Right renal pelvis (tissue), 4 donors: ENCODE measurements at places on chromosomes 1 and 21.

- no peak for DNase-seq
These were observed 5.3 kb downstream of the LRRC47 start for GRCh38 chr1:3790952-3791351.

- DNase-seq = no peak
These were observed 996 bp upstream of the SH3BGRL3 start for GRCh38 chr1:26278724-26279455.

- DNase-seq = no peak
These were observed 96.2 kb downstream of the RNF220 start for GRCh38 chr1:44501047-44501890.

DNA sequence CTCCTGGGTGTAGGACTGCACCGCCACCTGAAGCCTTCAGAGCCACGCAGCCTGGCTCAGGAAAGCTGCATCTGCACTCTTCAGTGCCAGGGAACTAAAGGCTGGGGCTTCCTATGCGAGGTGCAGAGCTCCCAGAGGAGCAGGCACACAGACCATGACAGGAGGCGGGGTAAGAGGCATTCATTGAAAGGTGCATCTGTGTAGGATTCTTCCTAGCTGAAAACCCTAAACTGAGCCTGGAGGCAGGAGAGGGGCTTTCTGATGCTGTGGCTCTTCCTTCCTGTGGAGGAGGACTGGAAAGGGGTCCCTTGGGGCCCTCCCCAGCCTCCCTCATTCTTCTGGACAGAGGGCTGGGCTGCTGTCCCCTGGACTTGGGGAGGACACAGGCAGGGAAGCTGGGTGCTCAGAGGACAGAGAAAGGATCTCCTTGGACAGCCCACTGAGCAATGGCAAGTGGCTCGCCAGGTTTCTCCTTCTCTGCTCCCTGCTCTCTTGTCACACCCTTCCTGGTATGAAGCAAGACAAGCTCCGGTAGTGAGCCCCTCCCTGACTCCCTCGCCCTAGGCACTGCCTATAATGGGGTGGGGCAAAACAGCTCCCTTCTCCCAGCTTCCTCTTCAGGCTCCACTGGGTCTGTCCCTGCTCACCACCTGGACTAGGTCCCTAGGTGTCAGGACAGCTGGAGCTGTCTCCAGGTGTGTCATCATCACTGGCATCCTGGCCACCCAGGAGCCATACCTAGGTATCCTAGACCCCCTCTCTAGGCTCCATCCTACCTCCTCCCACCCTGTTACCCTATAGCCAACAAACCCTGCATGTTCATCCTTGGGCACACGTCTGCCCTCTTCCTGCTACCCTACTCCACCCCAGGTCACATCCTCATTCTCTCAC lies 20.0 kb downstream of the S100A6 start:
- no peak for DNase-seq

- peak; percentile 33 for DNase-seq
These were observed 13.5 kb upstream of the PPP1R8 start for GRCh38 chr1:27816921-27817630.

DNA sequence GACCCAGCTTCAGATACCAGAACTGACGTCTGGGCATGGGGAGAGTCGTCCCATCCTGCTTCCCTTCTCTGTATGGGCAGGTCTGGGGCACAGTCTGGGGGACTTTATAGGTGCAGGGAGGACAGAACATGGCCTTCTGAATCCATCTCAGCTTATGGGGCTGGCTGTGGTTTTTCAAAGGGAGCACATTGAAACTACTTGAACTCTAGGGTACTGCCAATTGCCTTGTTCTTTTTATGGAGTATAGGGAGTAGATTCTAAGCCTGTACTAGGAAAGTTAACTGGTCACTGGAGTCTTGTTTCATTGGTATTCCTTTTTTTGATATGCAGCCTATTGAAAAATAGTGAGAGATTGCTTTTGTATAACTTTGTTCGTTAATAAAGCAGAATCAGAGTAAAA lies 90.2 kb downstream of the ATP5PO start:
- no peak for DNase-seq

- DNase-seq = no peak
These were observed 54.9 kb upstream of the WNT2B start for GRCh38 chr1:112453876-112454275.

- no peak for DNase-seq
These were observed 133.2 kb downstream of the KCNJ6 start for GRCh38 chr21:37783016-37783415.

DNA sequence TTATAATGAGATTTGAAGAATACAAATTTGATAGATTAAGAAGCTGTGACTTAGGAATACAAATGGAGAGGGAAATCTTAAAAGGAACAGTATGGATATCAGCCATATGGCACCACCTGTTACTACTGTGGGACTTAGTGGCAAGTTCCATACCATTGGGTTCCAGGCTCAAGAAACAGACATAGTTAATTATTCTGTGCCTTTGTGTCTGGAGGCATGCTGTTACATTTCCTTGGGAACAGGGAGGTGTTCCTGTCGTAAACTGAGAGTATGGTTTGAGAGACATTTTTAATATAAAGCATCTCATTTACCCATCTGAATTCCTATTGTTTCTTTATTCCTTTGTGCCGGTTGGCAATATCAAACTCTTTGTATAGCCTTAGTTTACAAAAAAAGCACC lies 15.2 kb downstream of the PLA2G4A start:
- no peak for DNase-seq

- peak; percentile 60 for DNase-seq
These were observed 913 bp upstream of the S1PR1 start for GRCh38 chr1:101235696-101236515.

GRCh38 chr1:113782406-113782805 lies 23.1 kb upstream of the PHTF1 start:
- DNase-seq = no peak

DNA sequence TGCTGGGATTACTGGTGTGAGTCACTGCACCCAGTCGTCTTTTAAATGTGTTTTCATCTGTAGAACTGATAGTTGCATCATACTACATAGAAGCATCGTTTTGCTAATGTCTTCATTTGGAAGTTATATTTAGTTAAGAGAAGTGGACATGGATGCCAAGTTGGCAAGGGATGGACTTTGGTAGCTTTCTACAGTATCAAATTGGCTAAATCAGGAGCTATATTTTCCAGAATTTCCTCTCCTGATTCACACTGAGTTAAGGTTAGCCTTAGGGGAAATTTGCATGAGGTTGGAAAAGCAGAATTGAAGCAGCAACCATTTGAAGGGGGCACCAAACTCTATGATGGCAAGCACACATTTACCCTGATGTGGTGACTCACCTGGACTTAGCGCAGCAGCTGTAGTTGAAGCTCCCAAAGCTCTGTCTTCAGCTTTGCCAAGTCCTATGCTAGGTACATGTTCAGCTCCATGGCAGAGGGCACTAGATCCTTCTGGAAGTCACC lies 43.9 kb downstream of the DUSP10 start:
- no peak for DNase-seq

DNA sequence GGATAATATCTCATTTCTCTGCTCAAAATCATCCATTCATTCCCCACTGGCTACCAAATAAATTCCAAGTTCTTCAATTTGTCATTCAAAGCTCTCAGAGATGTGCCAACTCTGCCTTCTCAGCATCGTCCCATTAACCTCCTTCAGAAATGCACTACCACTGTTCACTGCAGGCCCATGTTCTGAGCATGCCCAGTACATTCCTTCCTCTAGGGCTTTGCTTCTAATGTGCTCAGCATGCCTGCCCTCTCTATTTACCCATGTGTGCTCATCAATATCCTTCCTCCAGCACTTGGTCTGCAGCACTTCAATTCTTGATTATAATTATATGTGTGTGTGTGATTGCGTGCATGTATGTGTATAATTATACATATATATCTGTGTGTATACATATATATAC lies 36.1 kb upstream of the RGS8 start:
- DNase-seq = no peak

DNA sequence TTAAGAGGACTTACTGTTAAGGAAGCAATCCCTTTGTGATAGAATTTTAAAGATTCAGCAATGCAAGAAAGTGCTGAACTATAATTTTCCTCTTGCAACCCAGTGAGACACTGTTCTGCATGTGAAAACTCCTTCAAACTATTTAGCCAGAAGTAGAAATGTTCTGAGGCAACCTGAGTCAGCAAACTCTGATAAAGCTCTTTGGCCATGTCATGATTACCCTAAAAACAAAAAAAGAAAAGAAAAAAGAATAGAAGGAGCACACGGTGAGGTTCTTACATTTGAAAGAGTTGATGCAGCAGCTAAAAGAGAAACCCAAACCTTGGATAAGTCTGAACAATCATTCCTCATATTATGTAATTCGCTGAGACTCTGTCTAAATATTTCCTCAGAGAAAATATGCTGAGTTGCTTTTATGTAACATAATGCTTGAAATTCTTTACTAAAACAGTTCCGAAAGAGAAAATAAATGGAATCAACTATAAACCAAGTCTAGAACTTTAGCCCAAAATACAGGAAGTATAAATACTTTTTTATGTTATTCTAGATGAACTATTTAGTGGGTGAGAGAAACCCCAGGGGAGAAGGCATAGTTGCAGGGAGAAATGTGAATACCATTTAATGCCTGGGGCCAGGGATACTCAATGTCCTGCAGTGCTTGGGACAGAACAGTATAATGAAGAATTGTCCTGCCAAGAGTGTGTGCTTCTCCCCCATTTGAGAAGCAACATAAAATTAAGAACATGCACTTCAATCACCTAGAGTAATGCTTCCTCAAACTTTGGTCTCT lies 60.0 kb downstream of the INTS7 start:
- DNase-seq = no peak

GRCh38 chr1:3257788-3258187 lies 188.8 kb downstream of the PRDM16 start:
- no peak for DNase-seq

DNA sequence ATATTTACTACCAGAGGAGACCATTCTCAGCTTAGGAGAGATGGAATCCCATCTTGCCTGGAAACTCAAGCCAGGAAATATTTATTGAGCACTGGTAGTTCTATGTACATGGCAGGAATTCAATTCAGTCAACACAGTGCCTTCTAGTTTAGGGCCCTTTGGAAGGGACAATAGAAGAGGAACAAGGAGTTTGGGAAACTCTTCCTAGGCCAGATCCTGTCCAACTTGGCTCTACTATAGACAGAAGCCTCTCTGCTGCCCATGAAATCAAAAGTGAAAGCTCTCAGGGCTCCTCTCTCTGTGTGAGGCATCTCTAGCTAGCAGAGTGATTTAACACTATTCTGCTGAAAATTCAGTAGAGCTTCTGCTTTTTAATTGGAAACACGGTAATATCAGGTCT lies 244.6 kb upstream of the MAP1LC3C start:
- DNase-seq = no peak

- no peak for DNase-seq
These were observed 15.2 kb downstream of the SPOCD1 start for GRCh38 chr1:31800674-31800967.

DNA sequence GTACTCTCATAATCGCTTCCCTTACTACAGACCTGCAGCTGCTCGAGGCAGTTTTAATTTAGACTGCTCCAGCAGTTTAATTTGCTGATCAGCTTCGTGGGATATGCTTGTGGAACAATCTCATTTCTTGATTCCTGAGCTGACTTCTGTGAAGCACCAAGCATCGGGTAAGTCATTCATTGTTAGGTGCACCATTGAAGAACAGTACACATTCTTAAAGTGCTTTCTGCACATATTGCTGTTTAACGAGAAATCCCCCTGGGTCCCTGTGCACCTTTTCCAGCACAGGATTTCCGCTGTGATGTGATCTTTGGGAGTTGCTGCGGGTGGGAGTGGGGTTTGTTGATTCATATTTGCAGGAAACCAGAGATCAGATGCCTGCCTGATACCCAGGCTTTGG lies 9.1 kb downstream of the GALNT2 start:
- no peak for DNase-seq

GRCh38 chr1:167227934-167228378 lies 7.3 kb downstream of the POU2F1 start:
- no peak for DNase-seq

- DNase-seq = no peak
These were observed 41.2 kb downstream of the CDCP2 start for GRCh38 chr1:54111624-54112023.

GRCh38 chr1:246573491-246573890 lies 7.2 kb downstream of the CNST start:
- no peak for DNase-seq

DNA sequence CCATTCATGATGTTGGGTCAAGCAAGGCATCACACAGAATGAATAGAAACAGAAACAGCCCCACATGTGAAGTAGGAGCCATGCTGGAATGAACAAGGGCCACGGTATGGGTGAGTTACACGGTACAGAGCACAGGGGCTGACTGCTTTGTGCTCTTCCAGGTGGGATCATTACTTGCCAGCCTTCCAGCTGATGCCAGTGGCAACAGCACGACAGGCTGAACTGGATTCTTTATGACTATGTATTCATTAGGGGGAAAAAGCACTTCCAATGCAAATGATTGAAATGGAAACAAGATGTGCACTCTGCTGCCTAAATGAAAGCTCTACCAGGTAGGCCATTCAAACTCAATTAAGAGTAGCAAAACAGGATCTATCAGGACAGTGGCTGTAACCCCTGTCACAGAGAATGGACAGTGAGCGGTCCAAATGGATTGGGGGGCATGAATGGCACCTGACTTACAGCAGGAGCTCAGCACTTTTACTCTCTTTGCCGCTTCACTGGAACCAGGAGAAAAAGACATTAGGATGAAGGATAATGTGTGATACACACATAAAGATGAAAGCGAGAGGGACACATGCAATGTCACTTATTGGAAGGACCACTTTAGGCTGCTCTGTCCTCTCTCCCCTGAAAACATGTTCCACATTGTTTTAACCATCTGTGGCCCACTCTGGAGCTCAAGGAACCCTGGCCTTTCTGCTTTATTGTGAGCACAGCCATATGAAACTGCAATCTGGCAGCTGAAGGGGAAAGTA lies 23.4 kb upstream of the IRF2BP2 start:
- DNase-seq = no peak

GRCh38 chr1:231883382-231883781 lies 256.8 kb downstream of the DISC1 start:
- no peak for DNase-seq

GRCh38 chr1:14294860-14295536 lies 303.5 kb upstream of the KAZN start:
- no peak for DNase-seq

DNA sequence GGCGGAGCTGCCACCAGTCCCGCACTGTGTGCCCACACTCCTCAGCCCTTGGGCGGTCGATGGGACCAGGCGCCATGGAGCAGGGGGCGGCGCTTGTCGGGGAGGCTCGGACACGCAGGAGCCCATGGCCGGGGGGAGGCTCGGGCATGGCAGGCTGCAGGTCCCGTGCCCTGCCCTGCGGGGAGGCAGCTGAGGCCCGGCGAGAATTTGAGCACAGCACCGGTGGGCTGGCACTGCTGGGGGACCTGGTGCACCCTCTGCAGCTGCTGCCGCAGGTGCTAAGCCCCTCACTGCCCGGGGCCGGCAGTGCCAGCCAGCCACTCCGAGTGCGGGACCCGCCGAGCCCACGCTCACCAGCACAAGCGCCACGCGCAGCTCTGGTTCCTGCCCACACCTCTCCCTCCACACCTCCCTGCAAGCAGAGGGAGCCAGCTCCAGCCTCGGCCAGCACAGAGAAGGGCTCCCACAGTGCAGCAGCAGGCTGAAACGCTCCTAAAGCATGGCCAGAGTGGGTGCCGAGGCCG lies 267.7 kb downstream of the RYR2 start:
- DNase-seq = no peak
